Activated T-helper 1 cell treated with anti-CD3 and anti-CD28 coated beads, Interleukin-2, amount 50 U/mL, for 16 hours (primary cell): ENCODE measurements at places on chromosomes 16 and 17.
A peak's percentile ranks its signal among the peaks of the same experiment; 100 is the strongest.

- DNase-seq: no peak
These were observed 51.3 kb downstream of the MEAK7 start for GRCh38 chr16:84453061-84453752.

DNA sequence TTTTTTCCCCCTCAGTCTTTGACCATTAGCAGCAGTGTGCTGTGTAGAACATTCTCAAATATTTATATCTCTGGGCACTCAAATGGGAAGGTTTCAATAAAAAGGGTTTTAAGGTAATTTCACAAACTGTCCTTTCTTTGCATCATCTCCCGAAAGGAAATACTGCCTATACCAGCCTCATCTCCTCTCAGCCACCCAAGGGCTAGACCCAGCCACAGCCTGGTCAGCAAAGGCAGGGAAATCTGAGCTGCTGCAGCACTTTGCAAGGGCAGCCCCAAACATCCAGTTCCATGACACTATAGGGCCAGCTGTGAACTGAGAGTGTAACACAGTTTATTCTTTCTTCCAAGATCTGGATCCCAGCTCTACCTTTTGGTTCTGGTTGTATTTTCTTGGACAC lies 28.9 kb downstream of the TMEM11 start:
- DNase-seq: no peak

DNA sequence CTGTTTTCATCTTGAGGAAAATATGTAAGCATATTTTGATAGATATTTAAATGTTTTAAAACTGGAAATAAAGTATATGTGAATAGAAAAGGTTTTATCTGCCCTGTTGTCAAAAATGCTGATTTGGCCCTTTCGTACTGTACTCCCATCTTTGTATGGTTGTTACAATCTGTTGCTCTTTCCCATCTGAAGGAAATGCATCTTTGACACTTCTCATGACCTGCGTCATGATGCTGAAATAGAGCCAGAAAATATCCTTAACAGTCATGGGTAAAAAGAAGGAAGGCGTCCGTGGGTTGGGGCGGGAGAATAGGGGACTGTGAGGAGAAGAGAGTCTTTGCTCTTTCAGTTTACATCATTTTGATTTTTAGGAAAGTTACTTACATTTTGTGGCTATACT lies 327.7 kb downstream of the BCAS3 start:
- no peak for DNase-seq

- DNase-seq: no peak
These were observed 22.4 kb downstream of the PLD6 start for GRCh38 chr17:17183744-17184143.

GRCh38 chr17:76561332-76561731 lies 21.5 kb downstream of the PRCD start:
- DNase-seq: no peak

GRCh38 chr17:41734949-41735313 lies 488 bp upstream of the HAP1 start:
- no peak for DNase-seq

DNA sequence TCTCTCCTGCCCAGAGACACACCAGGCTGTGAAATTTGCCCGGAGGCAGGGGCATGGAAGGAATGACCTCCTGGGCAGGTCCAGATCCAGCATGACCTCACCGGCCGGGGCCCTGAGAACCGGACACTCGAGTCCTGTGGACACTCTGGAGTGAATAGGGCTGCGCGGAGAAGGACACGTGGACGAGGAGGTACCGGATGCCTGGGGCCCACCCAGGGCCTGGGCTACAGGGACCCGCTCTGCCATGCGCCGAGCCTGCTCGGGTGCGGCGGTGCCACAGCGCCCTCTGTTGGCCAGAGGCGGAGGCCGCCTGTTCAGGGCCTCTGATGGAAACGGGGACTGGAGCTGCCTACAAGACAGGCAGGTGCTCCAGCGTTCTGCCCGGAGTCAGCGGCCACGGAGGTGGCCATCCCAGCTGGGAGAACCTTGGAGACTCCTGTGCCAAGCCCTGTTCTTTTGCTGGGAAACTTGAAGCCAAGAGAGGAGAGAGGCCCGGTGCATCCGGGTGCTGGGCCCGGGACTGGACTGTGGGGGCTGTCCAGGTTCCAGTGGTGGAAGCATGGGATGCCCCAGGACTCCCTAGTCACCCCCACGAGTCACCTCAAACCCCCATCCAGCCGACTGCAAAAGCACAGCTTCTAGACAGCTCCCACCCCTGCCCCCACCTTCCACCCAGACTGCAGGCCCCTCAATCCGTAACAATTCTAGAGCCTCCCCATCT lies 19.3 kb upstream of the NXPH3 start:
- DNase-seq: peak; percentile 68

DNA sequence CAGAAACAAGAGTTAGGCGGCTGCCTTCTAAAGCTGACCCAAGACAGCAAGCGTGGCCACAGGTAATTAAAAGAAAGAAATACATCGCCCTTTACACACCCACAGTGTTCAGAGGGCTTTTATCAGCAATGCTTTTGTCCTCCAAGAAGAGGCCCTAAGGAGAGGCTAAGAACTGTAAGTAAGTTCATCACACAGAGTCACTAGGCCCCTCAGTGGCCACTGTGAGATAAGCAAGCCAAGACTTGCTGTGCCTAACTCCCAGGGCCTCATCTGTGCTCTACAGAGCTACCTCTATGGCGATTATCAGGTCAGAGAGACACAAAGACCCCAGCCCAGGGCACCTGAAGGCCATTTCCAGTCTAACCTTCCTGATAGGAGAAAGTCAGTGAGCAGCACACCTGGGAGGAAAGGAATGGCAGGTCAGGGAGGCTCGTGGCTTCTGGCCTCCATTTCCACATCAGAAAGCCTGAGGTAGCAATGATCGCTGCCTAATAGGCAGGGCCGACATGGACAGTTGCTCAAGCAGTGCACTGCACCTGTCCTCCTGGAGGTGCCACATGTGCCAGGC lies 545.2 kb upstream of the CDH11 start:
- DNase-seq: no peak

- DNase-seq: no peak
These were observed 8.0 kb downstream of the POLR3K start for GRCh38 chr16:45454-45853.

- DNase-seq: no peak
These were observed 24.4 kb downstream of the TBX4 start for GRCh38 chr17:61476476-61477203.

GRCh38 chr17:37742116-37742761 lies 2.6 kb downstream of the HNF1B start:
- no peak for DNase-seq

DNA sequence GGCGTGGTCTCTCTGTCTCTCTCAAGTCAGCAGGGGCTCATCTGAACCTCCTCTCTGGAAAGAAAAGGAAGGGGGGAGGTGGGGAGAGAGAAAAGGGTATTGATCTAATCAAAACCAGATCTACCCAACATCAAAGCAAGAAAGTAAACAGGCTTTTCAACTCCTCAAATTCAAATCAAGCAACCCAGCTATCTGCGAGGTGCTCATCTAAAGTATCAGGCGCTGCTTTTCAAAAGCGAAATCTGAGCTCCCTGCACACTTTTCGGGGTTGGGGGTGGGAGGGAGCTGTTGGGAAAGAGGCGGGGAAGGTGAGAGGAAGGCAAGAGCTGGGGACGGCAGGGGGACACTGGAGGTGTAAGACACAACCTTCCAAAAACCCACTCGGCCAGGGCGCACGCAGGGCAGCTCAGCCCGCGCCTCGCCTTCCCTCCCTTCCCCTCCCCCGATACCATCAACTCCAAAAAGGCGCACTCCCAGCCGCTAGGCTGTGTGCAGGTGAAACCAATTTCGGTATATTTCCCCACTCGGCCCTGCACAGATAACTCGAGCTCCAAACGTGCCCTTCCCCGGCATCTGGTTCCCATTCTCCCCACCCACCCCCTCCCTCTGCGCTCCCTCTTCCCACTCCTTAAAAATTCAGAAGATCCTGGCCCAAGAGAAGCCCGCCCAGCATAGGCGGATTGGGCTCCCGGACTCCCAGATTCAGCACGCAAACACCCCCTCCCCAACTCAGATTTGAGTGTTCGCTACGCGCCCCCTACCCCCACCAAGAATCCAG lies 2.6 kb downstream of the AXIN2 start:
- DNase-seq: no peak

GRCh38 chr16:56073508-56073907 lies 117.8 kb upstream of the GNAO1 start:
- DNase-seq: no peak

DNA sequence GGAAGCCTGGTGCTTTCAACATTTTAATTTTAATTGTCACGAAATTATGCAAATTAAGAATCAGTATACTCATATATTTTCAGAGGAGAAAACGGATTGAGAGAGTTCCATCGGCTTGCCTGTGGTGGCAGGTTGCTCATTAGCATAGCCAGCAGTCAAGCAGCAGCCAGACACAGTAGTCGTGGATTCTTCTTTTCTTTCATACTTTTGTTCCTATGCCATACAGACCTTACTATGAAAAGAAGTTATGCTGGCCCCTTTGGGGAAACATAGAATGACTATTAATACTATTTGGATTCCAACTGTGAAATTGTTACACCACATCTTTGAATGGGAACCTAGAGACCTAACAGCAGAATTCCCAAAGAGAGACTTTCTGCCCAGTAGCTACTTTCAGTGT lies 617.7 kb upstream of the CA10 start:
- DNase-seq: no peak

DNA sequence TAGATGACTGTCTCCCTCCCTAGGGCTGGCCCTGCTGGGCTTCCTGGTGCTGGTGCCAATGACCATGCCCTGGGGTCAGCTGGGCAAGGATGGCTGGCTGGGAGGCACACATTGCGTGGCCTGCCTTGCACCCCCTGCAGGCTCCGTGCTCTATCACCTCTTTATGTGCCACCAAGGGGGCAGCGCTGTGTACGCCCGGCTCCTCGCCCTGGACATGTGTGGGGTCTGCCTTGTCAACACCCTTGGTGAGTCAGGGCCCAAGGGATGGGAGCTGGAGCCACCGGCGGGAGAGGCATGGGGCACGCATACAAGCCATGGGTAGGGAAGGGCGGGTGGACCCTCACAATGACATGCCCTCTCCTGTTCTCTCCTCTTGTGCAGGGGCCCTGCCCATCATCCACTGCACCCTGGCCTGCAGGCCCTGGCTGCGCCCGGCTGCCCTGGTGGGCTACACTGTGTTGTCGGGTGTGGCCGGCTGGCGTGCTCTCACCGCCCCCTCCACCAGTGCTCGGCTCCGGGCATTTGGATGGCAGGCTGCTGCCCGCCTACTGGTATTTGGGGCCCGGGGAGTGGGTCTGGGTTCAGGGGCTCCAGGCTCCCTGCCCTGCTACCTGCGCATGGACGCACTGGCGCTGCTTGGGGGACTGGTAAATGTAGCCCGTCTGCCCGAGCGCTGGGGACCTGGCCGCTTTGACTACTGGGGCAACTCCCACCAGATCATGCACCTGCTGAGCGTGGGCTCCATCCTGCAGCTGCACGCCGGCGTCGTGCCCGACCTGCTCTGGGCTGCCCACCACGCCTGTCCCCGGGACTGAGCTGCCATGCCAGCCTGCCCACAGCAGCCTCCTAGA lies 2.2 kb downstream of the PAQR4 start:
- no peak for DNase-seq

DNA sequence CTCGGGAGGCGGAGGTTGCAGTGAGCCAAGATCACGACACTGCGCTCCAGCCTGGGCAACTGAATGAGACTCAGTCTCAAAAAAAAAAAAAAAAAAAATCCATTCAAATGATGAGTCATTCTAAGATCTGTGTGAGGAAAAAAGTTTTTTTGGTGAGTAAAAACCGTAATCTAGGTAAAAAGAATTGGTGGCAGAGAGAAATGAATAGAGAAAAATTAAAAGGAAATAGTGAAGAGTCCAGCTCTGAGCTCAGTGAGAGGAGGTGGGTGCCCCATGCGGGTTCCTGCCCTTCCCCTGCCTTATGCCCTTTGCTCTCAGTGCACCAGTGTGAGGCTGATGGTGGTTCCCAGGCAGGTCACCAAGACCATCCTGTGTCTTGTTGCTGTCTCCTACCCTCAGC lies 20.9 kb downstream of the GAN start:
- DNase-seq: no peak

GRCh38 chr16:4626396-4626795 lies 1.8 kb downstream of the MGRN1 start:
- DNase-seq: no peak

DNA sequence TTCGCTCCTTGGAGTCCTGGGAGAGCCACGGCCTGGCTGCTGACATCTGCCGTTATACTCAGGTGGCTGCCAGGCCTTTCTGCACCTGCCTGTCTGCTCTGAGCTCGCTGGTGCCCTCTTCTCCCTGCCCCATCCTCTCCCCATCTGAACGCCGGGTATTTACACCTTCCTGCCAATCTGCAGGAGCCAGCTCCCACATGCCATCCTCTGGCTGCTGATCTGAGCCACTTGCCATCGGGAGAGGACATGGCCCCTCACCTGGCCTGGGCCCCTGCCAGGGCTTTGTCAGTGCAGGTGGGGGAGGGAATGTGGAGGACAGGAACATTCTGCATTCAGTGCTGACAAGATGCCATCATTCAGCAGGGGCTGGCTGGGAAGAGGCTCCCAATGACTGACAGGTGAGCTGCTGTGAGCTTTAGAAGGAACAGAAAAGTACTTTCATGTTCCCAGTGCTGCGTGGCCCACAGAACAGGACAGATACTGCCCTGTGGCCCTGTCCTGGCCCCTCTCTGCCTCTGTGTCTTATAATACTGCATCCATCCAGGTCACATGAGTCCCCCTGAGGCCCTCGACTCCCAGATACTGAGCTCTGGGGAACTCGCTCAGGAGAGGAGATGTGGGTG lies 96.3 kb upstream of the ZNF469 start:
- no peak for DNase-seq

GRCh38 chr17:35668802-35669201 lies 62.6 kb upstream of the RASL10B start:
- no peak for DNase-seq

GRCh38 chr17:39352511-39352910 lies 48.9 kb downstream of the FBXL20 start:
- no peak for DNase-seq

GRCh38 chr17:45380991-45381390 lies 51.7 kb downstream of the ARHGAP27 start:
- DNase-seq: no peak

- no peak for DNase-seq
These were observed 455.2 kb upstream of the DYNLRB2 start for GRCh38 chr16:80085606-80086005.

DNA sequence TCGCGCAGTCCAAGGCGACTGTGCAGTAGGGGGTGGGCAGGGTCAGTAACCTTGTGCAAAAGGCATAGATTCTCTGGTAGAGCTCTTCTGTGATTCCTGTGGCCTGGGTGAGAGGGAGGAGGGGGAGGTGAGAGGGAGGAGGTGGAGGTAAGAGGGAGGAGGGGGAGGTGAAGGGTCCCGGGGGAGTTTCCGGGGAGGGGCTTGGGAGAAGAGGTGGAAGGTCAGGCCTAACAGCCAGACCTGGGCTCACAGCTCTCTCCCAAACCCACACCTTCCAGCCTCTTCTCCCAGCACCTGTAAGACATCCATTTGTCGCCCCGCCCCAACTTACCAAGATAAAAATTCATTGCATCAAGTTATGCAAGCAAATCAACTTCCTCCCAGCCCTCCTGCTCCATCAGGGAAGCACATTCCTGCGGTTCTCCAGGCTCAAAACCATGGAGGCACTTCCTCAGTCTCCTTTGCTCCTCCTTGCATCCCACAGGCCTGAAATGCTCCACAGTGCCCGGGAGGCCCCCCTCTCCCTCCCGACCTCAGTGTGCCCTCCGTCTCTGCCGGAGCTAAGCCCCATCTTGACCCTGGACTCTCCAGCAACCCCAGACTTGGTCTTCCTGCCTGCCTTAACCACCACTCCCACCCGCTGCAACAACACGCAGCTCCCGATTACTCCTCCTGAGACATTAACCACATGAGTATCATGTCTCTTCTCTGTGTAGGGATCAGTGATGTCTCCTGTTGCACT lies 30.5 kb downstream of the PIK3R6 start:
- no peak for DNase-seq

- no peak for DNase-seq
These were observed 142.2 kb upstream of the HS3ST3A1 start for GRCh38 chr17:13743906-13744305.

- peak; percentile 39 for DNase-seq
These were observed 806 bp upstream of the CYB561 start for GRCh38 chr17:63446753-63447470.
